ENCODE measurements at places on chromosomes 1 and 21. TPM values are rescaled to one million over a fixed set of nuclear protein-coding genes. Genes with fewer than 3 reads are reported as not detected.

DNA sequence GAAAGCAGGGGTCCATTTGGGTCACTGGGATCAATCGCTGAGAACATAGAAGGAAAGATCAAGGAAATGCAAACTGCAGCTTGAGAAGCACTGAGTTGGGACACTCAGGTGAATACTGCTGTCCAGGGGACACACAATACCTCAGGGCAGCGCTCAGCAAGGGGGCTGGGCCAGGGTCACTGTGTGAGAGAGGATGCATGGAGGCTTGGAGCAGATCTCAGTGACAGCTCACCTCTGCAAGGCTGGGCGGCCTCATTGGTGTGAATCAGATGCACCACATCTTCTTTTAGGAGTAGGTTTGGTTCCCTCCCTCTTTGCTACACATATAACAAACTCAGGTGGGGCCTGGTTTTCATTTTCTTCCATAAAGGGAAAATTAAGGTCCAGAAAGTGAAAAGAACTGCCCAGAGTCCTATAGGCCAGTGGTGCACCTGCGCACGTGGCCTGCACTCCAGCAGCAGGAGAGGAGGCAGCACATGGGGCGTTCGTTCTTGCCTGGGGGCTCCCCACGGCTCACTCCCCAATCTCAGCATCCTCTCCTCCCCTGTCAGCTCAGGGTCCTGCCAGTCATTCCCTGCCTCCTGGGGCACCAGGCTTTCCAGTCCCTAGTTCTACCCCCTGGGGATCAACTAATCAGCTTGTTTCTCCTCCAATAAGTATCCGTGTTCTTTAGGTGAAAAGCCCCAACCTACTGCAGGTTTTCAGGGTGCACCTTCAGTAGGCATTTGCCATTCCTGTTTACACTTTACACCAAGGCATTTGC, 1.5 kb downstream of the A3GALT2 start:
- ATAC-seq = no peak

DNA sequence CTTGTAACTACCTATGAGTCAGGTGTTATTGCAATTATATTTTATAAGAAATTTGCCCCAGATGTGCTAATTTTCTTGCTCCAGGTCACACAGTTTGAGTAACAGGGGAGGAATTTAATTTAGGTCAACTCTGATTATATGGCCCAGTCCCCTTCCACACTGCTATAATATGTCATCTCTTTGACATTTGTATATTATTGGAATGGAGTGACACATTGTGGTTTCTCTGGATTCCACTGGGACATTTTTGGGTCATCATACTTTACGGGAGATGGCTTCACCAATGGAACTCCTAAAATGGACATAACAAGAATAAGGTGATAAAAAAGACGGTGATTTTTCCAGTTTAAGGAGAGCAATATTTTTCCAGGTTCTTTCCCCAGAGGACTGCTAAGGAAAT, 191.2 kb downstream of the DISC1 start:
- ATAC-seq = no peak

- ATAC-seq = no peak
Measured at GRCh38 chr21:25464275-25464674, 143.0 kb downstream of the MRPL39 start.

DNA sequence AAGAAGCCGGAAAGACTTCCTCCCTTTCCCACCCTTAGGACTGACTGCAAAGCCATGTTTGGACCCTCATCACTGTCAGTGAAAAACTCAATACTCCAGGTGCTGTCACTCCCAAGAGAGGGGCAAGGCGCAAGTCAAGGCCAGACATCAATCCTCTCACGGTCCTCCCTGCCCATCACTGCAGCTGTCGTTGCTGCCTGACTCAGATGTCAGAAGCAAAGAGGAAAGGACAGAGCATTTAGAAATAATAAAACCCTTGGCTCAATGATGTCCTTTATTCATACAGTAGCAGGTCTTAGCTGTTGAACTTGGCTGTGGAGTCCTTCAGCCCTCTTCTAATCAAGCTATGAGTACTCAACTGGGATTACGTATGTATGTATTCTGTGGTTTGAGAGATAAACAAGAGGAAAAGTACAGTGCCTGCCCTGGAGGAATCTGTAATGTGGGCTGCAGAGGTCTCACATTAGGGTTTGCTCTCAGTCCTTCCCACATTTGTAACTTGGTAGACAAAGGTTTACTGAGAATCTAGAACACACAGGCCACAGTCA, 13.5 kb downstream of the SUSD4 start:
- ATAC-seq = no peak

- ATAC-seq = no peak
Measured at GRCh38 chr1:22625262-22625925, 11.0 kb upstream of the C1QA start.

GRCh38 chr1:19512545-19512944, 27.2 kb upstream of the CAPZB start:
- no peak for ATAC-seq

DNA sequence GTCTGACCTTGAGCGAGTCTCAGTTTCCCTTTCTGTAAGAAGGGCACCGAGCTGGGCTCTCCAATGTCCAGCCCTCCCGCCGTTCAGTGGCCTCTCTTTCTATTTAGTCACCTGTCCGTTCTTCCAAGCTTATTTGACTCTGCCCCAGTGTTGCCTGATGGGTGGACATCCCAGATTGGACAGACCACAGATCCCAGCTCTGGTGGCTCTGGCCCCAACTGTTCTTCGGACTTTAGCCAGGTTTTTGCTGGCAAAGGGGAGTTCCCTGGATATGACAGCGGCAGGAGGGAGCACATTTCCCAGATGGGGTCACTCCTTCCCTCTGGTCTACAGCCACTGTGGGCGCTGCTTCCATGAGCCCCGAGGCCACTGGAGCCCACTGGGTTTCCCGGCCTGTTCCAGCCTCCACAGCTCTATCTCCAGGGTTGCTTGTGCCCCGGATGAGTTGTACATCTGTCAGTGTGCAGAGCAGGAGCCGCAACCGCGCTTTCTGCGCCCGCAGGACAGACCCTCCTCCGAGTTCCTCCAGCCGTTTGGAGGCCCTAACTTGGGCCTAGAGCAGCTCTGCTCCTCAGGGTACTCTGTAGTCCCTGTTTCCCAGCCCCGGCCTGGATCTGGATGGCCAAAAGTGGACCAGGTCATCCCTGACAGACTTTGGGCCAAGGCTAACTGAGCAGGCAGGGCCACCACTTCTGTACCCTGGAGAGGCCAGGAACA, 3.8 kb downstream of the DMBX1 start:
- ATAC-seq = no peak

Gene CSF3R
- total RNA-seq = 3.2 TPM

Gene OR2AK2
- total RNA-seq = not detected

All from esophagus mucosa (tissue), 1 donor.